ENCODE measurements at places on chromosomes 1 and 21.

- no peak for DNase-seq
These were observed 814.5 kb upstream of the NEGR1 start for GRCh38 chr1:73096841-73097240.

- no peak for DNase-seq
These were observed 8.0 kb upstream of the C1orf159 start for GRCh38 chr1:1123581-1124507.

DNA sequence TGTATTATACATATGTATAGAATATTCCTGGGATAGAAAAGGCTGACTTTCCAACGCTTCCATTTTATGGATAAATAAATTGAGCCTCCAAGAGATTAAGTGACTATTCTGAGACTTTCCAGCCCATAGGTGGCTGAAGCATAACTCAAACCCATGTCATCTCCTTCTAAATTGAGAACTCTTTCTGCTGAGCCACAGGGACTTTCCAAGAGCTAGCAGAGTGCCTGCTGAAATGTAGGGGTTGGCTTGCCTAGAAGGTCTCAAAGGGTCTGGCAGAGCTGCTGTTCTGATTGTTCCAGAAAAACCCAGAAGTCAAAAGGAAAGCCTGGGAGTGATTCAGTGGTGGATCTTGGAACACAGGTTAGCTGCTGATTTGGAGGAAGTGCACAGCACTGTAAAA, 146.4 kb upstream of the BEND5 start:
- DNase-seq, result no peak

GRCh38 chr1:179935909-179936496, 18.6 kb upstream of the CEP350 start:
- no peak for DNase-seq

GRCh38 chr1:65812065-65812464, 19.4 kb downstream of the PDE4B start:
- DNase-seq, result no peak

GRCh38 chr1:8317647-8318381, at the start of gene SLC45A1:
Gene SLC45A1 (plus strand): TSS chr1:8318114. CDS start chr1:8324330, 6,216 bp downstream.
- no peak for DNase-seq

DNA sequence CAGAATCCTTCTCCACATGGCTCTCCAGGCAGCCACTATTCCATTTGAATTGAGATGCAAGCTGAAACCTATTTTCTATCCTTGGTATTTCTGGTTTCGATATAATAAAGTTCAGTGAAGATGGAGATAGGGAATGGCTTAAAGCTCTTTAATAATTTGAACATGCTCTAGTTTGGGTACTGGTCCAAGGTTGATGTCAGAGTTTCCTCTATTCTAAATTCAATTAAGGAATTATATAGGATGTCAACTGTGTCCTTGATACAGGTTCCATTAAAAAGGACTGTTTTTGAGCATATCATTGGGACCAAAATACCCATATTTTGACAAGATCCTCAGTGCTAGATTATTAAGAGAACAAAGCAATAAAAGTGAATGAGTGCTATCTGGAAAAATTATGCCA, 245.3 kb downstream of the SPATA17 start:
- DNase-seq, result no peak

- no peak for DNase-seq
These were observed 39.7 kb downstream of the F13B start for GRCh38 chr1:197027359-197027758.

GRCh38 chr1:241269116-241269515, 87.9 kb downstream of the RGS7 start:
- DNase-seq, result no peak

DNA sequence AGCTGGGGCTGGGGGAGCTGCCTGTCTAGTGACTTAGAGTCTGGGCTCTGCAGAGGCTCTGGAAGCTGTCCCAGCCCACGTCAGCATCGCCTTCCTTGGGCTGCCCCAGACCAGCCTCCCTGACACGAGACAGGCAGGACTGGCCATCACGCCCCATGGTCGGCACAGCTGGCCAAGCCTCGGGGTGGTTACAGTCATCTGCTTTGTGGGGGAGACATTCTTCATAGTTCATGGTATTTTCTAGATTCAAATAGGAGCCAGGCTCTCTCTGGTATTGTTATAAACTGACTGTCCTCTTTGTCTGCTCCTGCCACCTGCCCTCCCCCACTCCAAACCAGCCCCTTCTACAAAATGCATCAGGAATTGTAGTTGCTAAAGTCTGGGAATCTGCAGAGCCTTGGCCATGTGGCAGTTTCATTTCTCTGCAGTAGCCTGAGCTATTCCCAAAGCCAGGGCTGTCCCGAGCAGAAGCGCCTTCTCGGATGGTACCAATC, 29.4 kb downstream of the OLFML2B start:
- DNase-seq, result peak; percentile 42

- peak; percentile 16 for DNase-seq
These were observed 13.7 kb downstream of the LGR6 start for GRCh38 chr1:202207292-202207691.

- no peak for DNase-seq
These were observed 51.6 kb downstream of the ACP6 start for GRCh38 chr1:147618771-147619170.

DNA sequence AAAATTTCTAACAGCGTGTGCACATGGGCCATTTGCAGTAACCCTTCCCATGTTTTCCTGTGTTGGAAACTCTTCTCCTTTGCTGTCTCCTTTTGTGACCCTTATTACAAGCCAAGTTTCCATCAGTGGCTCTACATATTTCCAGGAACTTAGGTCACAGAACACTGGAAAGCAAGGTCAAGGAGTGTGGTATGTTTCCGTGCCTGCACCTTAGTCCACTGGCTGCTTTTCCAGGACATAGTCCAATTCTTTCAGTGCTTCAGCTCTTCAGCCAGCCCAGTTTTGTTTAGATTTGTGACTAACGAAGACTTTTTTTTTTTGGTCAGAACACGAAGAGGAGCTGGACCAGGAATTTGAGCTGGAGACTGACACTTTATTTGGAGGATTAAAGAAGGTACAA, 33.8 kb downstream of the HHAT start:
- no peak for DNase-seq

GRCh38 chr1:87399264-87399663, 70.6 kb downstream of the LMO4 start:
- no peak for DNase-seq

DNA sequence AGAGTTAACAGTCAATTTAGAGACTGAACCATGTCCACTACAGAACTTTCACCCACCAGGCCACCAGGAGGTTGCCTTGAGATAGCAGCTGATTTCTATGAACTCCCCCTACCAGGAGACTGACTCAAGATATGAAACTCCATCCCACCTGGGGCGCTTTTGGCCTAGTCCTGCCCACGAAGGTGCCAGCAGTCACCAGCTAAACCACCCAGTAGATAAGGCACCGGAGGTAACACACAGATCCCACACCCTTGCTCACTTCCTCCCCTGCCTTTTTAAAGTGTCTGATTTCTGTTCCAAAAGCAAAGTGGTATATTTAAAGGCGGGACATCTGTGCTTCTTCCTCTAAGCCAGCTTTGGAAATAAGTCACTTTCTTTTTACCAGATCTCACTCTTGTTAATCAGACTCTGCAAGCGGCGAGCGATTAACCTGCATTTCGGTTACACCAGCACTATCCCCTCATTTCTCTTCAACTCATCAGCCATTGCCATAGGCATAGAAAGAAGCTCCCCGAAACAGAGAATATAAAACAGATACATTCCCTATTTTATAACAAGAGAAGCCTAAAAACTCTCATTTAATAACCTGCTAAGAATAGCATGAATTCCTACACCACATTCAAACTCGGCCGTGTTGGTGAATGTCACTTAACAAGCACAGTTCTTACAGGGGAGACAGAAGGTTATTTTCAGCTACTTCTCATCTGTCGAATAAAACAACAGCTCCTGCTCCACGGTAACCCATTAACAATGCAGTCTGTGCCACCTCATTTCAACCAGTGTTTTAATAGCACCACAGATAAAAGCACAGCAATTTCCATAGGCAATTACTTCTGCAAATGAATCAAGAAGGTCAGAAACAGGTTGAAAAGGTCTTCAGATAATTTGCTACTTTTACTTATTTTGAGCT, 318.1 kb downstream of the KCNH1 start:
- DNase-seq, result no peak

DNA sequence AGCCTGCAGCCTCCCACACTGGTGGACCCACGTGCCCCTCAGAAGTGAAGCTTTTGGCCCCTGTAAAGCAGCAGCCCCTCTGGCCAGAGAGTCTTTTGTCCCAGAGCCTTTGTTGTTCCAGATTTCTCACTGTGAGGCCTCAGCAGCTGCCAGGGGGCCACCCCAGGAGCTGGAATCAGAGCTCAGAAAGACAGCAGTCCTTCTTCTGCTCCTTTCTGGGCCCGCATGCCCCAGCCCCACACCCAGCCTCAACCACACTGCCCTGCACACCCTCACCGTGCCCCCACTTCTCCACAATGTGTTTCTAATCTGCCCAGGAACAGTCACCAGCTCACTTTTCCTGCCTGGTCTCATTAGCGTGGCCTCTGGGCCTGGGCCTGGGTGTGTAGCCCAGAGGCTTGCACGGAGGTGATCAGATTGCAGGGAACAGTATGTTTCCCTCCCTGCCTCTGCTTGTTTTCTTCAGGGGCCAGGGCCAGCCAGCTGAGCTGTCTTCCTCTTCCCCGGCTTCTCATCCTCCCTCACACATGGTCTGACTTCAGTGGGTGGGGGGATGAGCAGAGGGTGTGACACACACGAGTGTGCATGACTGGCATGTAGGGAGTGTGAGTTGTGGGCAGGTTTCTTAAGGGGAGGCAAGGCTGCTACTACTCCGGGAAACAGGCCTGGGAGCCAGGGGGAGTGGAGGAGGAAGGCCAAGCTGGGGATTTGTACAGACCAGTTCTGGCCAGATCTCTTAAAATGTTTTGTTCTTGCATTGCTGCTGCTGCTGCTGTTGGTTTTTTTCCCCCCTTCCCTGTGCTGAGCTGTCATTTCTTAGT, 82.5 kb upstream of the ZNF648 start:
- DNase-seq, result peak; percentile 82

- DNase-seq, result no peak
These were observed 100.7 kb upstream of the KIF26B start for GRCh38 chr1:245054105-245054504.

DNA sequence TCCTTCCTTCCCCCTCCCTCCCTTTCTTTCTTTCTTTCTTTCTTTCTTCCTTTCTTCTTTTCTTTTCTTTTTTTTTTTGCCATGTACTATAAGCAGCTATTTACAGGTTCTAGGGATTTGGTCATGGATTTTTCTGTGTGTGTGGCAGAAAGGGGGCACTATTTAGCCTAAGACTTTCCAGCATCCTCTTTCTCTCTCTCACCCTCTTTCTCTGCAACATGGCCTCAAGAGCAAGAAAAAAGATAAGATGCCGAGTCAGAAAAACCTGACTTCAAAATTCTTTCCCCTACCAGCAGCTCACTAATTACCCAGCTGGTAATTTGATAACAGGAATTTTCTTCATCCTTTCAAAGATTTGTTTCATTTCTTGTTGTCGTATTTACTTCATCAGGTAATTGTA, 458.3 kb upstream of the ADAMTS5 start:
- no peak for DNase-seq

GRCh38 chr21:43919283-43919682, 54.3 kb downstream of the AGPAT3 start:
- DNase-seq, result no peak

GRCh38 chr1:223712850-223713474, 623 bp downstream of the CAPN2 start:
- no peak for DNase-seq

DNA sequence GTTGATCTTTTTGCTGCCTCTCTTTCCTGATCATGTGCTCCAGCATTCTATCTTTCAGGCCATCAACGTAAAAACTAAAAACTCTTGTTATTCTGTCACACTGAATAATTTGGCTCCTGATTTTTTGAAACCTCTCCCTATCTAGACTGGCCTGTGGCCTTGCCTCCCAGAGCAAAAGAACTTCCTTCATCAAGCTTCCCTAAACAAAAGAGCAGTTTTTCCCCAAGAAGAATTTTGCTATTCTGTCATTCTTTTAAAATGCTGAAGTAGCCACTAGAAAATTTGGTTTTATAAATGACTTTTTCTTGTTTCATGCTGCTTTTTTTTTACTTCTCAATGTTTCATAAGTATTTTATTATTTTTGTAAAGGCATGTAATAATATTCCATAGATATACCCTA, 37.1 kb upstream of the CR2 start:
- no peak for DNase-seq

DNA sequence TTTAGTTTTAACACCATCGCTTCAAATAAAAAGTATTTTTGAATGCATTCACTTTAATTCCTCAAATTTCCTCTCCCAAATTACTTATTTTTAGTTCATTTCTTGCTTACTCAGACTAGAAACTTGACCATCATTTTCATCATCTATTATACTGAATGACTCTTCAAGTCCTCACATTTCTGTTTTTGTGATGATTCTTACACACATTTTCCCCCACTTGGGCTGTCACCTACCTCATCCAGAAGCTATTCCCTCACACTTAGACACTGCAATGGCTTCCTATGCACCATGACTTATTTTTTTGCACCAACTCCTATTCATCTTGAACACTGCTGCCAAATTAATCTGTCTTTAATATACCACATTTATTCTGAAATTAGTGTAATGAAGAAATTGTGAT, 239.6 kb upstream of the DUSP10 start:
- DNase-seq, result no peak

- DNase-seq, result no peak
These were observed 24.2 kb upstream of the EYA3 start for GRCh38 chr1:28112388-28113241.

GRCh38 chr1:86245566-86246190, 89.1 kb upstream of the COL24A1 start:
- no peak for DNase-seq

- peak; percentile 54 for DNase-seq
These were observed 92.6 kb downstream of the ST3GAL3 start for GRCh38 chr1:43799656-43800635.

- DNase-seq, result peak; percentile 75
These were observed 15.4 kb upstream of the ZBTB21 start for GRCh38 chr21:42025376-42026081.

DNA sequence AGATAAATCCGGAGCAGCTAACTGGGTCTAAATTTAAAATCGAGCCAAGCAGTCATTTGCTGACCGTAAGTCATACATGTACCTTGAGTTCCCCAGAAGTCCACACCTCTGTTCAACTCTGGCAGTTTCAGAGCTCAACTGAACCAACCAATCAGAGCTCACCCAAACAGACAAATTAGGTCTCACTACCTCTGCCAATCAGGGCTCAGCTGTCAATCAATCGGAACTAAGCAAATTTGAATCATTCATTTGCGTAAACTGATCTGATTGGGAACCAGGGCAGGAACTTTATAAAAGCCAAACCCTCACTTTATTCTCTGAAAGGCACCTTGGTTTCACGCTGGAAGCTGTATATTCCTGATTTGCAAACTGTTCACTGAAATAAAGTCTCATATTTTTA, 11.2 kb upstream of the ACBD6 start:
- DNase-seq, result no peak

DNA sequence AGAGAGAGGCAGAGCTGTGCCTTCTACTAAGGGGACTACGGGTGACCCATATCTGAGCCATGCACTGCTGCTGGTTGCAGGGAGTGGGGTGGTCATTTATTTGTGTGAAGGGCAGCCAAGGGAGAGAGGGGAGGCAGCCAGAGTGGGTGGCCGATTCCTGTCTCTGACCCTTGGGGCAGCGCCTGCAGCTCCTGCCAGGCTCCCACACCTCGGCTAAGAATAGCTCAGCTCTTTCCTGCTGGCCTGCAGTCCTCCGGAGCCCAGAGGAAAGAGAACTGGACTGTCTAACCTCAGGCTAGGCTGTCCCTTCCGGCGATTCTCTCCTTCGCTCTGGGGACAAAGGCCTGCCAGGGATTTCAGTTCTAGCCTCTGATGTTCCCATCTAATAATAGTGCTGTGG, 11.6 kb upstream of the CD34 start:
- no peak for DNase-seq

GRCh38 chr21:44943005-44943685, 3.3 kb downstream of the SLX9 start:
- no peak for DNase-seq

All from AG09309 (cell line).